ENCODE measurements at places on chromosomes 12 and 14.
A peak's percentile ranks its signal among the peaks of the same experiment; 100 is the strongest.

- no peak for DNase-seq
Measured at GRCh38 chr12:74490390-74491064, 47.1 kb upstream of the ATXN7L3B start.

- no peak for DNase-seq
Measured at GRCh38 chr14:103442288-103442687, 57.1 kb downstream of the MARK3 start.

GRCh38 chr14:64591809-64592208 is 42.0 kb downstream of the PPP1R36 start:
- no peak for DNase-seq

DNA sequence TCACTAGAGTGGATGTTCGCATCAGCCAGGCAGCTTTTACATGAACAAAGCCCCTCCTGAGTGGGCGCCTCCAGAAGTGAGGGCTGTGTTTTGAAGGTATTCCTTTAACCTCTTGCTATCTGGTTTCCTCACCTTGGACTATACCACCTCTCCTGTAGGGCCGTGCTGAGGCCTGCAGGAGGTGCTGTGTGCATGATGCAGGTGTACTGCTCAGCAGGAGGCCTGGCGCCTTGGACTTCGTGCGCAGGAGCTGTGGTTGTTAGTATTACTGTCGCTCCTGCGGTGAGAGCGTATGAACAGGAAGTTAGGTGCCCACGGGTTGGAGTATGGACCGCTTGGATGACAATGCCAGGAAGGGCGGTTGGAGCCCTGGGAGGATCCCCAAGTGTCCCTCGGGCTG is 130.7 kb downstream of the TSPAN9 start:
- DNase-seq = no peak

GRCh38 chr14:105197211-105197641 is 16.1 kb upstream of the NUDT14 start:
- no peak for DNase-seq

GRCh38 chr14:54665946-54666345 is 99.0 kb downstream of the SAMD4A start:
- DNase-seq = no peak

DNA sequence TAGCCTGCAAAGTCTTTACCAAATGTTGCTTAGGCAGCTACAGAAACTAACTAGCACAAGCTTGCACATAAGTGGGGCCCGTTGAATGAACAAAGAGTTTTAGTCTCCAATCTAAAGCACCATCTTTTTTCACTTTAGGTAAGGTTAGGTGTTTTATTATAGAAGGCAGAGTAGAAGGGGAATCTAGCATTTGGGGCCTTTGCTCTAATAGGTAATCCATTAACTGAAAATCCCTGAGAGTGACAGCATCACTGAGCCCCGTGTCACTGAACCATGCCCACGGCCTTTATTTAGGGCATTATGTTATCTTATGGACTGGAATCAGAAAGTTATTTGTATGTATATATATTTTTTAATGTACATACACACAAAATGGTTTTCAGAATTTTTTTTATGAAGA is 25.1 kb downstream of the CPNE8 start:
- no peak for DNase-seq

DNA sequence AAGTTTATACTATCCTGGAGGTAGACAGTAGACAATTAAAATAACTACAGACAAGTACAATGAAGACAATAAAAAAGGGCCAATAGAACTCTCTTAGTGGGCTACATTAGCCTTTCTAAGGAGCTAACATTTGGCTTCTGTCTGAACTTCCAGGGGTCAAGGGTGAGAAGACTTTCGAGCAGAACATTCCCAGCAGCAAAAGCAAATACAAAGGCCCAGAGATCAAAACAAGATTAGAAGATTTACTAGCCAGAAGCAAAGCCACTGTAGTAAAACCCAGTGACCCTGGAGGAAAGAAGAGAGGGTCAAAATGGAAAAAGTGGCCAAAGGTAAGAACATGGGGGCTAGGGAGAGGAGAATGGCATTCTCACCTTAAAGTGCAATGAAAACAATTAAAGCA is 63.2 kb downstream of the ATP2B1 start:
- DNase-seq = no peak

- DNase-seq = no peak
Measured at GRCh38 chr12:65602253-65602609, 222.1 kb upstream of the HMGA2 start.

DNA sequence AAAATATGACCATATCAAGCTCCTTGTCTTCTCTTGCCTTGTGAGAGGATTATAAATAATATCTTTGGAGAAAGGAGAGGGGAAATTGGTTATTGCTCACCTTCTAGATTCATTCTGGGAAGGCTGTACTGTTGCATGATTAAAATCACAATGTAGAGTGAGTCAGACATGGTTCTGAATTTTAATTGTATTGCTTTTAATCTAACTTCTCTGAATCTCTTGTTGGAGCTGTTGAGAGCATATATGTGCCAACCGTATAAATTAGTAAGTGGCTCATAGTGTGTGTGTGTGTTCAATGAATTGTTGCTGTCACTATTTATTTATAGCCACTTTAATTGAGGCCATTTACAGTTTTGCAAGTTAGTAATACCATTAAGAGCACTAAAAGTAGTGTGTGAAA is 56.1 kb downstream of the KCNJ8 start:
- DNase-seq = no peak

GRCh38 chr14:64293976-64294671 is at the start of gene ESR2:
Gene ESR2, minus strand, starts transcription at chr14:64294371. Its CDS starts 11,386 bp downstream, at chr14:64282985.
- no peak for DNase-seq

DNA sequence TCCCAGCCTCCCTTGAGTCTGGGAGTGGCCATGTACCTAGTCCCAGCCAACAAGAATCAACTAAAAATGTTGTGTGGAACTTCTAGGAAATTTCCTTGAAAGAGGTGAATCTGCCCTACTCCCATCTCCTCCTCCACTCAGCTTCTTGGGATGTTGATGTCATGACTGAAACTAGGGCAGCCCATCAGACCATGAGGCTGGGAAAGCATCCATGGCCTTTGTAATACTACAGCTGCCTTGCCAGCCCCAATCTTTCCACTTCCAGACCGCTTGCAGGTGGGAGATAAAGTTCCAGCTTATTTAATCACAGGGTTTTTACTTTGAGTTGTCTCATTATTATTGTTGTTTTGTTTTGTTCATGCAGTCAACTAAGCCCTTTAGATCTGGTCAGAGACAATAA is 170.3 kb upstream of the LMNTD1 start:
- no peak for DNase-seq

- no peak for DNase-seq
Measured at GRCh38 chr14:69841656-69842055, 37.6 kb upstream of the SMOC1 start.

DNA sequence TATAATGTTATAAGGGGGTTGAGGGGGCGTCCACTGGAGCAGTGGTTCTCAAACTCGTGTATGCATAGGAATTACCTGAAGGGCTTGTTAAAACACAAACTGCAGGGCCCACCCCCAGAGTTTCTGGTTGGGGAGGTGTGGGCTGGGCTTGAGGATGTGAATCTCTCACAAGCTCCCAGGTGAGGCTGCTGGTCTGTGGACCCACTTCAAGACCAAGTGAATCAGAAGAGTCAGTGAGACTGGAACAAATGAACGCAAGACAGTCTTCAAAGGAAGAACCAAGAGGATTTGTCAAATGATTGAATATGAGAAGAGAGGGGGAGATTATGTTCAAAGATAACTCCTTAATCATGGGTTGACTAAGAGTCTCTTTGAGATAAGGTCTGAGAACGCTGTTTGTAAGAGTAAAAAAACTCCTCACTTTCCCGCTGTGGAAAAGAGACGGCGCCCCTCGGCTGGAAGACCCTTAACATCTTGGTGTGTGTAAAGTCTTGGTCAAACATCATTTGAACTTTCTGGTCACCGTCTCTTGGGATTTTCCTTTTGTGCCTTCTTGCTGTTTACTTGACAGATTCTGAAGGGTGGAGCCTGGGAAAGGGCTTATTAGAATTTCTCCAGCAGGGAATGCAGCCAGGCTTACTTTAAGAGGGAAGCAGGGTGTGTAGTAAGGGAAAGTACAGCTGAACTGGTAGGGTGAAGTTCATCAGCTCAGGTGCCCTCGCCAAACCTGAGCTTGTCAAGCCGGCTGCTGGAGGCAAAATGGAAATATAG is 5.3 kb upstream of the FOXN3 start:
- no peak for DNase-seq

DNA sequence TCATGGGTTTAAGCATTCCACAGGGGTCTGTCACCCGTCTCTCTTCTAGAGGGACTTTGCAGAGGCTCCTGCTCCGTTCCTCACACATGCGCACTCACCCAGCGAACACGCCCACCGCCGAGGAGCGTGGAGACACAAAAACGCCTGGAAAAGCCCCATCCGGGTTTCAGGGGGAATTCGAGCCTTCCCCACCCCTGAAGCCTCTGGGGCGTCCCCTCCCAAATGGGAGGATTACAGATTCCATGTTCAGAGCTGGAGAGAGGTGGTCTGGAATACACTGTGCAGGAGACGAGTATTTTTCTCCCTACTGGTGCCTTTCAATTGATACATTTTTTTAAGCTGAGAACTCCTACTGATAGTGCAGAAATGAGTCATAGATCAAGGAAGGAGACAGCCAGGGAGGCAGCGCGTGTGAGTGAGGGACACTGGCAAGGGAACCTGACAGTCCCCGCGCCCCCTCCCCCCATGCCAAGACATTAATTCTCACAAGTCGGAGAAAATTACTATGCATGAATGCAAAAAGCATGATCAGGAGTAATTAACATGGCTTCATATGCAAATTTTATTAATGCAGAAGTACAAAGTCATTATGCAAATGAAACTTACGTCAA is 36.9 kb downstream of the BCL11B start:
- no peak for DNase-seq

GRCh38 chr14:58713677-58714076 is 75.9 kb downstream of the DACT1 start:
- DNase-seq = no peak

DNA sequence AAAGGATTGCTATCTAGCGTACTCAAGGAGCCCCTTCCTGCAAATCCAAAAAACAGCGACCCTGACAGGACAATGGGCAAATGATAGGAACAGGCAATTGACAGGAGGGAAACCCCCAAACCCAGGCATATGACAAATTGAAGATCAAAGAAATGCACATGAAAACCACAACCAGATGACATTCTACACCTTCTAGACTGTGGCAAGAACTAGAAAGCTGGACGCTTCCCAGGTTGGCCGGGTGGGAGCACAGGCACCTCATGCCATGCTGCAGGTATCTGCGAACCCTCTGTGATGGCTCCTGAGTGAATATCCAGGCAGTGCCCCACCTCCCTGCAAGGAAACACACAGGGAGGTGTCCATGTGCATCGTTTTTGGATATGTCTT is 37.1 kb downstream of the CMKLR1 start:
- no peak for DNase-seq

GRCh38 chr14:69460093-69460701 is 24.3 kb upstream of the PLEKHD1 start:
- DNase-seq = peak; percentile 58

- no peak for DNase-seq
Measured at GRCh38 chr12:54413284-54414190, 5.5 kb downstream of the ITGA5 start.

DNA sequence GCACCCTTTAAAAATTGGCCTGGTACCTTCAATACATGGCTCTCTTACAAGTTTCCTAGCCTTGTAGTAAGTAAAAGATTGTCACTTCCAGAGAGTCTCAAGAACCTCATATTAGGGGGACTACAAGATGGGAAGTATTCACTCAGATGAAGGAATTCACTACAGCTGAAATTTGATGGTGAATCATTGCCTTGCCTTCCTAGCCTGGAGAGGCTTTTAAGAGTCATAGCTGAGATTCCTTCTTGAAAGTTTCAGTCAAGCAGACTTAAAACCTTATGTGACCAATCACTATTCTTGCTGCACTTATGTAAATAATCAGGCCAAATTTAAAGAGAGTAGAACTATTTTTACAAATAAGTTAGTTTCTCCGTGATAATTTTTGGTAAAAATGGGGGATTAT is 451.6 kb downstream of the TRHDE start:
- no peak for DNase-seq

- DNase-seq = no peak
Measured at GRCh38 chr12:130838284-130838950, 633 bp downstream of the STX2 start.
